ENCODE measurements at places on chromosomes 7 and 10.

DNA sequence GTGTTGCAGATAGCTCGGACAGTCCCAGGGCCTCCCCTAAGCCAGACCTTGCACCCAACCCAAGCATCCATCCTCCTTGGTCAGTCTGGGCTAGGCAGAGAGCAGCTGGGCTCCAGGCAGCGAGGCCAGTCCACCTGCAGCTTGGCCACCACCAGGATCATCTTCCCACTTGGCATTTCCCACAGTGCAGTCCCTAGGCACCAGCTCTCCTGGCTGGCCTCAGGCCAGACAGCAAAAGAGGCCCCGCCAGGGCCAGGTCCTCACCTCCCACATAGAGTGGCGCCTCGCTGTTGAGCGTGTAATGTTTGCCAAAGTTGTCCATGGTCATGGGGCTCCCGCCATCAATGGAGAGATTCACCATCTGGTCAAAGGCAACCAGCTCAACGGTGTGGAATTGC lies 171.7 kb downstream of the LCOR start:
- DNase-seq = no peak

- DNase-seq = no peak
Measured at GRCh38 chr7:101121991-101122932, 4.6 kb upstream of the SERPINE1 start.

GRCh38 chr7:157474685-157475084 lies 137.9 kb downstream of the DNAJB6 start:
- DNase-seq = no peak

- no peak for DNase-seq
Measured at GRCh38 chr7:101681170-101682007, 52.3 kb upstream of the MYL10 start.

- no peak for DNase-seq
Measured at GRCh38 chr7:10439027-10439426, 534.6 kb upstream of the PHF14 start.

GRCh38 chr10:5373891-5374611 lies 9.3 kb downstream of the UCN3 start:
- no peak for DNase-seq

DNA sequence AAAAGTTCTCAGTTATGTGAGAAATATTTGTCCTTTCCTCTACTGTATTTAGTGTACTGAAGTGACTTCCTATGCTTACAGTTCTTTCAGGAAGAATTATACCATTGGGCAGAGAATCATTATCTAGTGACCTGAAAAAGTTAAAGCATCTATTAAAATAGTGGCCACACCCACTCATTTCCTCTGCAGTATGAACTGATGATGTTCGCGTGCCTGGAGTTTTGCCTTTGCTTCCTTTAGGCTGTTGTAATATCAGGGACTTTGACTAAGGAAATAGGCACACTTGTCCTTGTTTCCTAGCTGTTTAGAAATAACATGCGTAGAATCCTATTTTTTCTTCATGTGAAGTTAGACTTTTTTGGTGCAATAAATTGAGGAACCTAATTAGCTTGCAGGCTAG lies 100.7 kb downstream of the ZMYND11 start:
- DNase-seq = no peak

DNA sequence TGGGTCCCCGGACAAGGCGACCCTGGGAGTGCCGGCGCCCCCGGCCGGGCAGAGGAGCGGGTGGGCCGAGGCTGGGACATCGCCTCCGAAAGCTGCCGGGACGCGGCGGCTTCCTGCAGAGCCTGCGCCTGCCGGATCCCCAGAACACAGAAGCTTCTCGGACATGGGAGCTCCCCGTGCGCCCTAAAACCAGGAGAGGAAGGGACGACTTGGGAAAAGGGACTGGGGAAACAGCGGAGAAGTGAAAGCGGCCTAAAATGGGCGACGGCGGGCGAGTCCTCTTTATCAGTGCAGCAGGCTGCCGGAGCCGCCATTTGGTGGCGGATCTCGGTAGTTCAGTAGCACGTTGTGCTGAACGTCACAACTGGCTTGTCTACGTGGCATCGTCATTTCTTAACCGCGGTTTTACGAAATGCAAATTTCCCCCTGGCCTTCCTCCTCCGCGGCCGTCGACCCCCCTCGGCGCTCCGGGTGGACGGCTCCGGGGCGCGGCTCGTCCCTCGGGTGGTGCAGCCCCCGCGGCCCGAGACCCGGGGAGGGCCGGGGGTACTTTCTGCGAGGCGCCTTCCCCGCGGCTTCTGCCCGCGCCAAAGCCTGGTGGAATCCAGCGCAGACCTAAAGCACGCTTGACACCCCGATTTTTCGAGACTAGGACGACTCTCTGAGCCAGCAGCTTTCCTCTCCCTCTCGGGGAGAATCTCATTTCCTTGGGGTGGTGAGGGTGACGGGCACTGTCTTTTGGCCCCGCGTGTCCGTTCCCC lies 9.9 kb upstream of the SPAG6 start:
- DNase-seq = peak; percentile 21

- peak; percentile 9 for DNase-seq
Measured at GRCh38 chr10:88091490-88092061, 228.2 kb downstream of the PTEN start.

DNA sequence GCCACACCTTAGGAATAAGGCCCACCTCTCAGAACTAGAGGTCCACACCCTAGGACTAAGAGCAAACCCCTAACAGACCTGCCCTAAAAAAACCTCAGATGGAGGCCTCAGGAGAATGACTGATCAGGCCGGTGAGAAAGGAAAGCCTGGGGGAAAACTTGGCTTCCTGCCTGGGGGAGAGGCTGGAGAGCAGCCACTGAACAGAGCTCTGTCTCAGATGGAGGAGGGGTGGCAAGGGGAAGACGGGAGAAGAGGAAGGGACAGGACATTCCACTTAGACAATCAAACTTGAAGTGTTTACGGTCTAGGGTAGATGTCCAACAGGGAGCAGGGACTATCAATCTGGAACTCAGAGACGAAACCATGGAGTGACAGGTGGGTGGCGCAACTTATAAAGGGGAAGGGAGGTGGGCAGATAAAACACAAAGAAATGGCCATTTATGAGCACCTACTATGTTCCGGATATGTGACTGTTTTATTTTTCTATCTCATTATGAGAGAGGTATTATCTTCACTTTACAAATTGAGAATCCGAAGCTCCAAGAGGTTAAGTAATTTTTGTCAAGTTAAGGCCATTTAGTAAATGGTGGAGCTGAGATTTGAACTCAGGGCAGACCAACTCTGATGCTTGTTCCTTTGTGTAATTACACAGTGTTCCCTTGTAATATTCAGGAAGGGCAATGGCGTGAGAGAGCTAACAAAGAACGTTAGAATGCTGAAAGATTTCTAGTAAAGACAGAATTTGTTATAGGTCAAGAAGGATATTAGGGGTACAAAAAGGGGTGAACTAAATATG lies 82.6 kb downstream of the DNMBP start:
- no peak for DNase-seq

DNA sequence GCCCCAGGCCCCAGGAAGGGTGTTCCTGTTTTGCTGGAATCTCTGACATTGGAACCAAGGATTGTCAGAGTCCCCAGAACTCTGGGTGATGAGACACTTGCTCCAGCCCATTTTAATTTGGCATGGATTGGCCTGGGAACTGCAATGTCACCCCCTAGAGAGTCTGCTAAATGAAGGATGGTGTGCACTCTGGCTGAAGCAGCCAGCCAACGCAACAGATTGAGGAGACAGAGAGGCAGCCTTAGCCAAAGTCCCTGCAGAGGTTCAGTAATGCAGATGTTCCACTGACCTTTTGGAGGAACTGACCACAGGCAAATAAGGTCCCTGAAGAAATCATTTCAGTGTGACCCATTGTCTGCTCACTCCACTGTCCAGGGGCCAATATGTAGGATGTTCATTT lies 13.4 kb downstream of the LRRC18 start:
- DNase-seq = no peak

GRCh38 chr7:105589356-105590077 lies 8.2 kb upstream of the EFCAB10 start:
- peak; percentile 10 for DNase-seq

DNA sequence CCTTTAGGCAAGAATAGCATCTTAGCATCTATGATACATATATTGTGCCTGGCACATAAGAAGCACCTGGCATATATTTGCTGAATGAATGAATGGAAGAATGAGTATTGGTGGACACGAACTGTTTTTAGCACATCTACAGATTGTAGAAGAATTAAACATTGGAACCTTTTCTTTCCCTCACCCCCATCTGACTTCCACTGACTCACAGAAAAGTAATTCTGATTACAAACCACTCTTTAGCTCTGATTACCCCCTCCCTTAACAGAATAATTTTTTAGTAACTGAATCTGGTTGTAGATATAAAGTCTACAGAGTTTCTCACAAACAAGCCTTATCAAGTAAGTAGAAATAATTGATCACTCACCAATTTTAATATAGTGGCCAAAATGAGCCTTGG lies 31.9 kb downstream of the SLC26A4 start:
- DNase-seq = no peak

DNA sequence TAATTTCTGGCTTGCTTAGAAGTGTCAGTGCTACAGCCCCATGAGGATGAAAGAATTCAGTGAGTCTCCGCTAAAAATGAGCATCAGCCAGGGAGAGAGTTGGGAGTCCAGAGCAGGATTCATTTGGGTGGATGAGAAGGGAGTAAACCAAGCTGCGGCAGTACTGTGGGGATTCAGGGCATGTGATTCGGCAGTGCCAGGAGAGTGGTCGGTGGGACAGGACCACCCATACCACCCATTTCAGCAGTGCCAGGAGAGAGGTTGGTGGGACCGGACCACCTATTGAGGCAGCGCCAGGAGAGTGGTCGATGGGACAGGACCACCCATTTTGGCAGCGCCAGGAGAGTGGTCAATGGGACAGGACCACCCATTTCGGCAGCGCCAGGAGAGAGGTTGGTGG lies 144.2 kb downstream of the CELF2 start:
- no peak for DNase-seq

DNA sequence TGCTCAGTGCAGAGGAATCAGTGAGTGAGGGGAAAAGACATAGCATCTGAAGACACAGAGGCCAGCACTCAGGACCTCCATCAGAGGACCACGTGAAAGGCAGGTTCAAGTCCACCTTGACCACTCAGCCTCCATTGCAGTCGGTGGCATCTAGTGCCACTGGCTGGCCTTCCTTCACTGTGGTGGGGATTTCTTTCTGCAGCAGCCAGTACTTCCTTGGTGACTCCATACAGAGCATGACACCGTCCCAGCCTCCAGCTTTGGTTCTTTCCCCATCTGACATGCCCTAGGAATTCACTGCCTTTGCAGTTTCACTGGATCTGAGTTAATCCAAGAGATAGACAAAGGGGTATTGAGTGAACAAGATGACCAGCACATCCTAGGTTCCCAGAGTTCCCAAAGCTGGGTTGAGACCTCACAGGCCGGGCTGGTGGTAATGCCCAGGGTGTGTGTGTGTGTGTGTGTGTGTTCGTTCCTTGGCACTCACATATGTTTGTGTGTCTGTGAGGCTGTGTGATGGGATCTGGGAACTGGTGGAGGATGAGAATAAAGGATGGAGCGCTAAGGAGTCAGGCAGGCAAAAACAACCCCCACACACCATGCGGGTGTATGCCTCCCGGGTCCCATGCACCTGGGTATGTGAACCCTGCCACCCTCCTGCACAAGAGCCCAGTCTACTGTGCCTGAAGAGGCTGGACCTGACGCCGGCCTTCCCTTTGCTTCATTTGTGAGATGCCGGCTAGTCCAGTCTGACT lies 57.8 kb downstream of the SYPL1 start:
- DNase-seq = no peak

- no peak for DNase-seq
Measured at GRCh38 chr10:130171196-130171595, 35.0 kb downstream of the GLRX3 start.

DNA sequence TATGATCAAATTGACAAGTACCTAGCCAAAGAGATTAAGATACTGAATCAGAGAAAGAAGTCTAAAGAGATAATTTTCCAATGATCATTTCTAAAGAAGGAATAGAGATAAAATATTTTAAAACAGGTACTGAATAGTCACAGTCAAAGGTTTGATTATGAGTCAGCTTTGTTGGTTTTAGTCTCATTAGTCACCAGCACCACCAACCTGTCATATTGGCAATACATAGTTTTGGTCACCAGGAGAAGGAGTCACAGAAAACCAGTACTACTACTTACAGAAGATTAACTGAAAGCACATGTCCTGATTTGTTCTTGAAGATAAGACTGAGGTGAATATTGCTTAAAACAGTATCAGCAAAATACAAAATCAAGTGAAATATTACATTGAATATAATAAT lies 34.6 kb downstream of the ZEB1 start:
- DNase-seq = no peak

DNA sequence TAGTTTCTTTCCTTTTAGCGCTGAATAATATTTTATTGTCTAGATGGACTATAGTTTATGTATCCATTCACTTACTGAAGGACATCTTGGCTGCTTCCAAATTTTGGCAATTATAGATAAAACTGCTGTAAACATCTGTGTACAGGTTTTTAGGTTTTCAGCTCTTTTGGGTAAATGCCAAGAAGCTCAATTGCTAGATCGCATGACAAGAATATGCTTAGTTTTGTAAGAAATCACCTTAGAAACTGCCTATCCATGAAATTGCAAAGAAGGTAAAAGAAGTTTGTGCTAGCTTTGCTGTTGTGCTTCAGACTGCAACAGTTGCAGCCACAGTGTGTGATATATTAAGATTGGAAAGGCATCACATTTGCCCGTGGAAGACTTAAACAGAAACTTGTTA lies 103.2 kb upstream of the TNS3 start:
- DNase-seq = no peak

GRCh38 chr10:32125023-32125422 lies 68.8 kb upstream of the KIF5B start:
- no peak for DNase-seq

DNA sequence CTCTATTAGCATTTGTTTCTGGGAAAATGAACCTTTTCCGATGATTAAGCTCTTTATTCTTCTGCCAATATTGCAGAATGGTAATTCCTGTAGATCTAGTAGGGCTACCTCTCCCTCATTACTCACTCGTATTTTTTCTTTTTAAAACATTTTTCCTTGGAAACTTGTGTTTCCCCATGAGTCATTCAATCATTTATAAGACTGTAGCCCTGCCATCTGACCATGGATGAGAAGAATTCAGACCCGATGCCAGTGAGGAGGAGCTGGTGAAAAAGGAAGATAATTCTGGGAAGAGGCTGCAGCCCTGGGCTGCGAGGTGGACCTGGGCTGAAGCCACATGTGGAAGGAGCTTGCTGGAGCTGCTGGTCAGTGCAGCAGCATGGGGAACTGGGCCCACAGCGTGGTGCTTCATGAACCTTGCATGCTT lies 242.8 kb downstream of the KLF6 start:
- DNase-seq = no peak

- DNase-seq = no peak
Measured at GRCh38 chr10:132752378-132752777, 33.6 kb downstream of the NKX6-2 start.

DNA sequence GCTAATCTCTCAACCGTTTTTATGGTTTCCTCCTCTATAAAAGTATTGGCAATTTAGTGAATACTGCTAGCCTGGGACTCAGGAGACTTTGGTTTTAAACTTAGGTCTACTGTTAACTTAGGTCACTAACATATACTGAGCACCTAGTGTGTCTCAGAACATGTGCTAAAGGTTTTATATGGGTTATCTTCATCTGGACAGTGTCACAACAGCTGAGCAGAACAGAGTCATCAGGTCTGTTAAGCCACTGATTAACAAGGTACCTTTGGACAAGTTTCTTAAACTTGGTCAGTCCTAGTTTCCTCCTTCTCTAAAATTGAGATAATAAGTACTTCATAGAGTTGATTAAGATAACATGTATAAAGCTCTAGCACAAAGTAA lies 30.6 kb downstream of the NET1 start:
- DNase-seq = no peak

Data from activated naive CD4-positive, alpha-beta T cell (primary cell).